Activated CD4-positive, alpha-beta T cell treated with anti-CD3 and anti-CD28 coated beads, Interleukin-2, amount 10 ng/mL, durations not matched to agents 7 days and 5 days (primary cell): ENCODE measurements at places on chromosomes 4 and X. TPM values are rescaled to one million over a fixed set of nuclear protein-coding genes. Genes with fewer than 3 reads are reported as not detected.

RIPPLY1 gene
- not detected for total RNA-seq

- DNase-seq = no peak
Observed at GRCh38 chr4:55507612-55508011, 39.1 kb downstream of the CLOCK start.

DNA sequence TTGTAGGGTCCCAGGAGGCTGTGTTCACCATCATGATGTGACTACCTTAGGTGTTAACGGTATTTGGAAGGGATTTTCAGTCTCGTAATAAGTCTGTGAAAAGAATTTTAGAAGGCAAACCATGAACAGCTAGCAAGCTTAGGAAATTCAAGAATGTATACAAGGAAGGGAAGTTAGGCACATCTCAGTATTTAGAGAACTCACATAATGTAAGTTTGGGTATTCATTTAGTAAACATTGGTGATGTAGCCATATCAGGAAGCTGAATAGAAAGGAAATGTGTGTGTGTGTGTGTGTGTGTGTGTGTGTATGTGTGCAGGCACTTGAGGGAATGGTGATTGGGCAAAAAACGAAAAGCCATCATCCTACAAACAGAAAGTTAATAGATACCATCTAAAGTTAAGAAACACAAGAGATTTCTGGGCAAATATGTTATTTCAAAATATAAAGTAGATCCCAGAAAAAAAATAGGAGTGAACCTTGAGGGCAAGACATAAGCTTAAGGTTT, 34.7 kb upstream of the PRKX start:
- DNase-seq = no peak

DNA sequence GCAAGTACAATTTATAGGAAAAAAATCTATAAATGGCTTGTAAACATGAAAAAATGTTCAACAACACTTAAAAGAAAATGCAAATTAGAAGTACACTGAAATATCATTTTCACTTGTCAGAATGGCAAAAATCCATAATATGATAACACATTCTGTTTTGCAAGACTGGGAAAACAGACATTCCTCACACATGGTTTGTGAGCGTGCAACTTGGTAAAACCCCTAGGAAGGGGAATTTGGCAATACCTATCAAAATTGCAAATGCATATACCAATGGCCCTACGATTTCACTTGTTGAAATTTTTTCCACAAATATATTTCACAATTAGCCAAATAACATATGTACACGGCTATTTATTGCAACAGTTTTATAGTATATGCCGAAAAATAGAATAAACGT, 31.4 kb downstream of the TBC1D9 start:
- DNase-seq = no peak

GYG2 gene
- total RNA-seq = not detected

- DNase-seq = no peak
Observed at GRCh38 chrX:44291468-44292092, 51.9 kb downstream of the EFHC2 start.

ATP1B4 gene
- total RNA-seq = not detected

DNA sequence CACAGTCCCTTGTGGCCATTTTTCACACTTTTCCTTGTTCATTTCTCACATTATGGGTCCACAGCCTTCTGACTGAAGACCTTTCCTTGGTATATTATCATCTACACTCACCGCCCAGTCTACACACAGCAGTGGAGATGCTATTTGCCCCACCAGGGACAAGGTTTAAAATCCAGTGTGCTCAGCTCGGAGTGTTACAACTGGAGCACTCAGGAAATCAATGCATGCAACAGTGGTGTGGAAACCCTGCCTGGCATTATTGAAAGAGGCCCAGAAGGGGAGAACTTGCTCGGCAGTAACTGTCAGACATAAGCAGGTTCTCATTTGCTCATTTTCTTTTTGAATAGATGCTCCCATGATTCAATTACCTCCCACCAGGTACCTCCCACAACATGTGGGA, 340.9 kb downstream of the DHRSX start:
- no peak for DNase-seq

BEX1 gene
- total RNA-seq = not detected

C1GALT1C1 gene
- total RNA-seq = 24.8 TPM

- DNase-seq = no peak
Observed at GRCh38 chr4:119690871-119691270, 62.3 kb upstream of the PDE5A start.

ETDA gene
- not detected for total RNA-seq

SLC9B1 gene
- total RNA-seq = 1.9 TPM

DNA sequence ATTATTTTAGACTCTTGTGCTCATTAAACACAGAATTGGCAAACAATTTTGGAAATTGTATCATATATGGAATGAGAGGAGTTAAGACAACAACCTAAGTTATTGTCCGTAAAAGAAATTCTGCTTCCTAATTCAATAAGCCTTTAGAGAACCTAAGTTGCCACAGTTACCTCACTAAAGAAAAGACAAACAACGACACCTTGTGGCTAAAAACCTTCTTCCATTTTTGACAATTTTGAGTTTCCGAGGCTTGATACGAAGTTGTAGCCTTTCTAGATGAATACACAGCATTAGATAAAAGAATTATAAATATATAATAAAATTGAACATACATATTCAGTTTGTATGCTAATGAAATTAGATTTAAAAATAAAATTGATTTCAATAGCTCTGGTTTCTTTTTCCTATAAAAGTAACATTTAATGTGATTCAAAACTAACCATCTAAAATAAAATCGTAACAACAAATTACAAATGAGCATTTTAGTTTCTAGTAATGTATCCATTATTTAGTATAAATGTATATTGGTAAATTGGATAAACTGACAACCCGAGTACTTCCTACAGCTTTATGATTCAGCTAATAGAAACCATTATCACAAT, 275.1 kb downstream of the GPM6A start:
- no peak for DNase-seq

DNA sequence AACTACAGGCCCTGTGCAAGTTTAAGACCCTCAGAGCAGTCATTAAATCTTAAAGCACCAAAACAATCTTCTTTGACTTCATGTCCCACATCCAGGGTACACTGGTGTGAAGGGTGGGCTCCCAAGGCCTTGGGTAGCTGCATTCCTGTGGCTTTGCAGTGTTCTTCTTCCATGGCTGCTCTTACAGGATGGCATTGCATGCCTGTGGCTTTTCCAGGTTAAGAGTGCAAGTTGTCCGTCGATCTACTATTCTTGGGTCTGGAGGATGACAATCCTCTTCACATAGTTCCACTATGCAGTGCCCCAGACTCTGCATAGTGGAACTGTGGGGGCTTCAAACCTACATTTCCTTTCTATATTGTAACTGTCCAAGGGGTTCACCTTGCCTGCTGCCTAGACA, 494.5 kb downstream of the CFAP47 start:
- DNase-seq = no peak

- DNase-seq = no peak
Observed at GRCh38 chr4:83224502-83225197, 59.9 kb downstream of the COQ2 start.

GRCh38 chr4:185534866-185535611, at the start of gene PDLIM3:
Gene PDLIM3 (minus strand): TSS chr4:185535507. CDS start chr4:185535434, 73 bp downstream.
- DNase-seq = no peak

DNA sequence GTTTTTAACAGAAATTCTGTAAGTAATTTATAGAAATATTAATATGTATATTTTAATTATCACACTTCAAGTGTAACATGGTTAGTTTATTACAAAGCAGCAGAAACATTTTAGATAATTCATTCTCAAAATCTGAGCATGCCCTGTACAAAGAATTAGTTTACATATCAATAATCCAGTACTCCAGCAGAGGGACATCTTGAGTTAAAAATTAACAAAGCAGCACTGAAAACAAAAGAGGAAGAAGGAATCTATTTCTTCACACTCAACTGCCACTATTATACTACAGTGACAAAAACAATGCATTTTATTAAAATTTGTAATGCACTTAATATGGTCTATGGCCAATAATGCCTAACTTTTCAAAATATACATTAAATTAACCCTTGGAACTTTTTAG, 179.1 kb upstream of the KLHL4 start:
- no peak for DNase-seq

DNA sequence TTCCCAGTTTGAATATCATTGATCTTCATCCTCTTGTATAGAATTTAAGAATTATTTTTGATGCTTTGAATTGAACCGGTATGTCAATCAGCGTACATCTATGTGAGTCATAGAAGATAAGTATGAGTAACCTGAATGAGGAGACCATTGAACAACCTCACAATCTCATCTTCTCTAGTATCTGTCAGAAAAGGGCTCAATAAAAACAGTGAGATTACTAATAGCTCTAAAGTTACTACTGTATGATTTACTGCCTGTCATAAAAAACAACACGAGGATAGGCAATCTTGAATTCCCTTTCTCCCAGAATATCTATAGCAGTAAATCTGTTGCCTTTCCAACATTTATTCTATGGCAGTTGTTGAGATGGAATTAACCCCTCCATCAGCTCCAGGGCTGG, 36.1 kb downstream of the PHOX2B start:
- no peak for DNase-seq

GRCh38 chr4:174746710-174747109, 82.3 kb downstream of the GLRA3 start:
- no peak for DNase-seq

DNA sequence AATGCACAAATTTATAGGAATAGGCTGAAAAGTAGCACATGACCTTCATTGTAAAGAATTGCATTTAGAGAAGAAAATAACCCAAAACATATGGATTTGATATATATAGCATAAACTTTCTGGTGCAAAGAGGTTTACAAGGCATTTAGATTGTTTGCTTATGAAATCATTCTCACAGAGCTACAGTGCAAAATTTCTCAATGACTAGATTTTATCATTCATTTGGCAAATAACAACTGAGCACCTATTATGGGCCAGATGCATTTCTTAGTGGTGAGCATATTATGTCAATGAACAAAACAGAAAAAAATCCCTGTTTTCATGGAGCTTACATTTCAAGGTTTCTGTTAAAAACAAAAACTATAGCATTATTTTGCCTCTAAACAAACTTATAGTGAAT, 34.1 kb upstream of the TNIP3 start:
- DNase-seq = no peak

ZNF275 gene
- total RNA-seq = 17.4 TPM

- no peak for DNase-seq
Observed at GRCh38 chrX:46407753-46408130, 137.5 kb downstream of the ZNF674 start.

GRCh38 chr4:22029803-22030202, 81.2 kb upstream of the KCNIP4 start:
- no peak for DNase-seq

DNA sequence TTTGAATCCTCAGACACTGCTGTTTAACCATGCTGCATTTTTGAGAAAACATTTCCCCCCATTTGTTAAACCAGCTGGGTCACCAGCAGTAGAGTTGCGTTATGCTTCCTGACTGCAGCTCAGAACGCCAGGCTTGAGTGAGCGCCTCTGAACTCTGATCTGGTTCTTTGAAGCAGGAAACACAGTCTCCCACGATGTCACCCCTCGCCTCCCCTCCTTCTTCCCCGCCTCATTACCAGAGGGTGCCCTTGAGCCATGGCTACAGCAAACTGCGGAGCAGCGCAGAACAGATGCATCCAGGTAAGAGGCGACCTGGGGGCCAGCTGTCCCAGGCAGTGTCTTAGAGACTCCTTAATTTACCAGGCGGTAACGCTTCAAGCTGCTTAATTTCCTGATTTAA, 78.4 kb downstream of the REPS2 start:
- DNase-seq = no peak

DNA sequence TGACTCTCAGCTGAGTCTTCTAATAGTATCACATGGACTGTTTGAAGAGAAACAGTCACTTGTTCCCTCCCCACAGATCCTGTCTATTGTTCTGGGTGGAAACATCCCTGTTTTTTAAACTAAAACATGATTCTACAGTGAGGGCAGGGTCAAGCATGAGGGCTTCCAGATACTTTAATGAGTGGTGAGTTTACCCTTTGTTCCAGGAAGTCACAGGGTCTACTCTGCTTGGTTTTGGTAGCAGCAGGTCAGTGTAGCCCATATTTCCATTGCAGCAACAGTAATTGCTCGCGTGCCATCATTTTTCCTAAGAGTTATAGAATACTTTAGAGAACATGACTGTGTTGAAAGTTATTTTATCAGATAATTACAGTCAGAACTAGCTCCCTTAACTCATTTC, 87.4 kb downstream of the ZNF732 start:
- no peak for DNase-seq

GABRA4 gene
- total RNA-seq = not detected

DNA sequence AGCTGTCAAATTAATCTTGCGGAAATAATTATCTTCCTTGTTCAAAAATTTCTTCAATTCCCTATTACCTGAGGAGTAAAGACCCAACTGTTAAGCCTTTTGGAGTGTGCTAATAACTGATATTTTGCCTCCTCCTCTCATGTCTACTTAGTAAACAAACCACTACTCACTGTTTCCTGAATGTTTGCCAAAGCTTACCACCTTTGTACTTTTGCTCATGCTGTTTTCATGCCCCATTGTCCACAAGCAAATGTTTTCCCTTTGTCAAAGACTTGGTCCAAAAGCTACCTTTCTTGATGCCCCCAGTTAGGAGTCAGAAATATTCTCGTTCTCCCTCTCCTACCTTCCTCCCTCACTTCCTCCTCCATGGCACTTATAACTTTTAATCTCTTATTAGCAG, 226.1 kb downstream of the ENOX2 start:
- no peak for DNase-seq

- DNase-seq = no peak
Observed at GRCh38 chr4:150251752-150252190, 173.5 kb downstream of the DCLK2 start.

- DNase-seq = no peak
Observed at GRCh38 chr4:157226601-157227000, 6.1 kb downstream of the GRIA2 start.

MAGEA12 gene
- total RNA-seq = not detected

- no peak for DNase-seq
Observed at GRCh38 chrX:150366951-150367545, 3.9 kb downstream of the MAMLD1 start.

SPANXC gene
- not detected for total RNA-seq

DNA sequence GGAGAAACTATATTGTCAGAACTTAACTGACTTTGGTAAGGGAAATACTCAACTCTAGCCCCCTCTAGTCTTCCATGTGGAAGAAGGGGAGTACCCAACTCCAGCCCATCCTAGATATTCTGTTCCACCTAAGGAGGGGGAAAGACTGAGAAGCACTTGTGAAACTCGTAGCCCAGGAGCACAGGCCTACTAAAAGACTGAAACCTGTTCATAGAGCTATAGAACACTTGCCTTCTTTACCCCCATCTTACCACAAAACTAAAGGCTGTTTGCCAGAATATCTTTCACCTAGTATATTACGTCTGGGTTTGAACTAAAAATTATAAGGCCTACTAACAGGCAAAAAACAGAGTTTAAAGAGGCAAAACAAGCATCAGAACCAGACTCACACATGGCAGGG, 15.5 kb downstream of the CLDN22 start:
- no peak for DNase-seq

DNA sequence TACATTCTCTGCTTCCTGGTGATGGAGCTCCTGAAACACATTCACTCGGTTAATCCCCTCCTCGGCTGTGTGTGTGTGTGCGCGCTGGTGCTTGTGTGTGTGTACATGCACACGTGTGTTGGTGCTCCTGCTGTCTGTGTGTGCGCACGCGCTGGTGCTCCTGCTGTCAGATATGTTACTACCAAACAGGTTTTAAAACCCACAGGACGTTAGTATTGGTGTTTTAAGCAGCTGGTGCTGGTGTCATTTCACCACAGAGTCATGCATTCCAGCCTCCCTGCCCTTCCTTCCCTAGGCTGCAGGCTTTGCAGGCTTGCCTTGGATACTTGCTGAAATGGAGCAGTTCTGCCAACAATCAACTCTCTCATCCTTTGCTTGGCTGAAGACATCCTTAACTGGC, 48.1 kb upstream of the CPLX1 start:
- DNase-seq = no peak
